ENCODE measurements at places on chromosomes 1 and 21. TPM values are rescaled to one million over a fixed set of nuclear protein-coding genes. Genes with fewer than 3 reads are reported as not detected.

The SV2A gene
- total RNA-seq, result 12.8 TPM

The KAZN gene
- 0.74 TPM for total RNA-seq

The PIK3R3 gene
- total RNA-seq, result 1.8 TPM

The SPTA1 gene
- total RNA-seq, result not detected

The CD2 gene
- total RNA-seq, result 291 TPM

The FOXD2 gene
- 0.04 TPM for total RNA-seq

The STPG1 gene
- 8.0 TPM for total RNA-seq

The HPDL gene
- total RNA-seq, result 53.0 TPM

The FAM72B gene
- total RNA-seq, result 24.6 TPM

The SLC2A1 gene
- 114 TPM for total RNA-seq

The FYB2 gene
- not detected for total RNA-seq

DNA sequence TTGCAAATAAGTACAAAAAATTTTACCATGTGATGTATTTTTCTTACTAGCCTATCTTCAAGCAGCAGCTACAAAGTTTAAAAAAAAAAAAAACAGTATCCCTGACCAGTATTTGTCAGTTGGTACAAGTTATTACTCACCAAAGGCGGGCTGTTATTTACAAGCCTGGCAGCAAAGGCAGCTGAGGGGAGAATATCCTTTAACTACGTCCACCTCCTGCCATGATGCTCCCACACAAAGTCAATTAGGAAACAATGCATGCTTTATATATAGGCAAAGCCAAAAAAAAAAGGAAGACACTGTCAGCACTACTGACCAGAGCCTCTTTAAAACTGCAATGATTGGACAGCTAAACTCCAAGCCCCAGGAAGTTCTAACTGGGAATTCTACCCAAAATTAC lies 13.7 kb downstream of the PSMA5 start:
- H3K27ac ChIP-seq, result no peak overlapping the region
- no peak overlapping the region for H3K4me3 ChIP-seq
- H3K36me3 ChIP-seq, result peaks cover 45% of the 10 kb centered on the region
- no peak for DNase-seq

- no peak overlapping the region for H3K27ac ChIP-seq
- no peak for DNase-seq
- H3K4me3 ChIP-seq, result no peak overlapping the region
Observed at GRCh38 chr1:18536915-18537314, 56.2 kb downstream of the KLHDC7A start.

DNA sequence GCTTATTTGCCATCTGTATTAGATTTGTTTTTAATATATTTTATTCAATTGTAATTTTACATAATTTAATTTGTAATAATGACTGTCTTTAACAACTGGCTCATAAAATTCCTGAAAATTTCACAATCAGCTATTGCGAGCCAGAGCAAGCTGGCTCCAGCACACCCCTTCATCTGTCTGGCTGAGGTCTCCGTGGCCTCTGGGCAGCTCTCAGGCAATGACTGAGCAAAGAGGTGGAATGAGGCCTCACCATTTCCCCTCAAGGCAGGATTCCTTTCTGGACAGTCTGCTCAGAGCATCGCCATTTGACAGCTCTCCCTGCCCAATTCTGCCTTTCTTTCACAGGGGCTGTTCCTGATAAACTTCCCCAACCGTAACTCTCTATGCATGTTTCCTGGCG lies 5.8 kb upstream of the KANK4 start:
- DNase-seq, result no peak
- peaks cover 19% of the 10 kb centered on the region for H3K27me3 ChIP-seq
- no peak overlapping the region for H3K4me3 ChIP-seq
- H3K27ac ChIP-seq, result no peak overlapping the region
- no peaks in the 10 kb centered on the region for H3K4me1 ChIP-seq

GRCh38 chr21:35619184-35619583 lies 441.1 kb downstream of the SETD4 start:
- no peaks in the 10 kb centered on the region for H3K36me3 ChIP-seq
- DNase-seq, result no peak
- no peaks in the 10 kb centered on the region for H3K27me3 ChIP-seq
- H3K27ac ChIP-seq, result no peak overlapping the region
- peaks cover 1% of the 10 kb centered on the region for H3K4me1 ChIP-seq
- H3K4me3 ChIP-seq, result no peak overlapping the region

DNA sequence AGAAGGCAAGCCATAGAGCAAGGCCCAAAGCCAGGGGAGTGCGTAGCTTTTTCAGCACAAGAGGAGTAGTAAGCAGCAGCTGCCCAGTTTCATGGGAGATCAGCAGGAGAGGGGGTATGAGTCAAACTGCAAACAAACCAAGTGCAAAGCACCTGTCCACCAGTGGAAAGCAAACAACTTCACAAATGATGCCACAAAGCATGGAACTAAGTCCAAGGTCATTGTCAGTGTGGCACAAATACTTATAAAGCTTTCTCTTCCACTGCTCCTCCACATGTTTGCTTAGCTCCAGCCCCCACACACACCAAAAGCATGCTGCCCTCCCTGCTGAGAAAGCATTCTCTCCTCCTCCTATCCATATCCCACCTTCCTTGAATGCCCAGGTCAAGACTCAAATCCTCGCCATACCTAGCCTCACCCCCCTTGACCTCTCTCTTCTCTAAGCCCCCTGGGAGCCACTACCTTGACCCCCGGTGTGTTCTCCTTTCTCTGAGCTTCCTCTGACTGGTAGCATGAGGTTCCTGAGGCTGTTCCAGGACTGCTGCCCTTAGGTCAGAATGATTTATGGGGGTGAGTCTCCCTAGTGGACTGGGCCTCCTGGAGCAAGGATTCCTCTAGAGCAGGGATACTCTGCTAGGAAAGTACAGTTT lies 70.4 kb downstream of the DMAP1 start:
- no peaks in the 10 kb centered on the region for H3K4me1 ChIP-seq
- H3K4me3 ChIP-seq, result no peak overlapping the region
- H3K27me3 ChIP-seq, result no peaks in the 10 kb centered on the region
- no peak for DNase-seq
- H3K36me3 ChIP-seq, result peaks cover 11% of the 10 kb centered on the region
- H3K27ac ChIP-seq, result no peak overlapping the region

GRCh38 chr1:115980998-115981993 lies 5.0 kb downstream of the SLC22A15 start:
- H3K27me3 ChIP-seq, result peaks cover 30% of the 10 kb centered on the region
- no peak overlapping the region for H3K4me3 ChIP-seq
- no peak for DNase-seq
- no peaks in the 10 kb centered on the region for H3K36me3 ChIP-seq

DNA sequence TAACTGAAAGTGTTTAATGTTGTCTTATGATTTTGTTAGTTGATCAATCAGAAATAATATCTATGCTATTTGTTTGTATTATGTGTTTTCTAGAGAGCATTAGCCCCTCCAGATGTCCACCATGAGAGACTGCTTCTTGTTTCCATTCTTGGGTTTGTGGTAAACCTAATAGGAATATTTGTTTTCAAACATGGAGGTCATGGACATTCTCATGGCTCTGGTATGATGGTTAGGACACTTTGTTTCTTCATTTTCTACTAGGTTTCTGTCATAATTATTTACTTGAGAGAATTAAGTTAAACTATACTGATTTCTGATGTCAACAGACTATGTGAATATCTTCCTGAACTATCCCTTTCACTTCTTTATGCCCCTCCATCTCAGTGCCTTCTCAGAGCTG lies 16.1 kb downstream of the SLC30A7 start:
- H3K4me1 ChIP-seq, result peaks cover 18% of the 10 kb centered on the region
- H3K4me3 ChIP-seq, result no peak overlapping the region
- DNase-seq, result no peak

DNA sequence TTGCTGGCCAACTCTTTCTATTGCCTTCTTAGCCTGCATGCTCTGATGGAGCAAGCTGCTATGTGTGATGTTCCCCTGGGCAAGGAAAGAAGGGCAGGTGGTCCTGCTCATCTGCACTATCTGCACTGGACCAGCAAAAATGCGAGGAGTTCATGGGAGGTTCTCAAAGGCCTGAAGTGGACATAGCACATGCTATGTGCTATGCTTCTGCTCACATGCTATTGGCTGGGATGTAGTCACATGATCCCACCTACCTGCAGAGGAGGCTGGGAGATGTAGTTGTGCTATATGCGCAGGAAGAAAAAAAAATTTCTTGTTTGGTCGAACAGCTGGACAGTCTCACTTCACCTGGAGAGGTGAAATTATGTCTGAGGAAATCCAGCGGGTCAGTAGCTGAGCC lies 587.7 kb downstream of the MATN1 start:
- no peak overlapping the region for H3K27ac ChIP-seq
- no peaks in the 10 kb centered on the region for H3K36me3 ChIP-seq
- no peak for DNase-seq
- peaks cover 5% of the 10 kb centered on the region for H3K27me3 ChIP-seq
- no peaks in the 10 kb centered on the region for H3K4me1 ChIP-seq

DNA sequence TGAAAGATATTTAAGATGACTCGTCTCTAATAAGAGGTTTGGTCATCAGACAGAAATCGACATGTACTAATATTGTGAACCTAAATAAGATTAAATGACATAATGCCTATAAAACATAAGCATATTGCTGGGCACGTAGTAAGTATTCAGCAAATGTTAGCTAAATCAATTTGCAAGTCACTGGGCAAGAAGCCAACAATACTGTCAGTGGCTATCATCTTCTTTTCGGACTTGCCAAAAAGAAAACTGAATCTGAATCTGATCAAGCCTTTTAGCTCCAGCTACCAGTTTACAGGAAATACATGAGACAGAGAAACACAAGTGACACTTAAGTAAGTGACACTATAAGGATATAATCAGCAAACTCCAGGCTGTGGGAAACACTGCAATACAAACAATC lies 46.0 kb downstream of the RPL5 start:
- no peaks in the 10 kb centered on the region for H3K27me3 ChIP-seq
- peak overlapping the region; percentile 82 for H3K27ac ChIP-seq
- H3K36me3 ChIP-seq, result peaks cover 21% of the 10 kb centered on the region
- H3K4me1 ChIP-seq, result peaks cover 15% of the 10 kb centered on the region
- peak overlapping the region; percentile 26 for H3K4me3 ChIP-seq

- no peak for DNase-seq
- peaks cover 63% of the 10 kb centered on the region for H3K4me1 ChIP-seq
- H3K36me3 ChIP-seq, result peaks cover 17% of the 10 kb centered on the region
- no peaks in the 10 kb centered on the region for H3K27me3 ChIP-seq
- peak overlapping the region; percentile 97 for H3K4me3 ChIP-seq
Observed at GRCh38 chr1:19484798-19485361, 459 bp downstream of the CAPZB start.

- no peaks in the 10 kb centered on the region for H3K27me3 ChIP-seq
- H3K36me3 ChIP-seq, result no peaks in the 10 kb centered on the region
- peak; percentile 17 for DNase-seq
Observed at GRCh38 chr1:53367503-53368313, 39.8 kb upstream of the LRP8 start.

DNA sequence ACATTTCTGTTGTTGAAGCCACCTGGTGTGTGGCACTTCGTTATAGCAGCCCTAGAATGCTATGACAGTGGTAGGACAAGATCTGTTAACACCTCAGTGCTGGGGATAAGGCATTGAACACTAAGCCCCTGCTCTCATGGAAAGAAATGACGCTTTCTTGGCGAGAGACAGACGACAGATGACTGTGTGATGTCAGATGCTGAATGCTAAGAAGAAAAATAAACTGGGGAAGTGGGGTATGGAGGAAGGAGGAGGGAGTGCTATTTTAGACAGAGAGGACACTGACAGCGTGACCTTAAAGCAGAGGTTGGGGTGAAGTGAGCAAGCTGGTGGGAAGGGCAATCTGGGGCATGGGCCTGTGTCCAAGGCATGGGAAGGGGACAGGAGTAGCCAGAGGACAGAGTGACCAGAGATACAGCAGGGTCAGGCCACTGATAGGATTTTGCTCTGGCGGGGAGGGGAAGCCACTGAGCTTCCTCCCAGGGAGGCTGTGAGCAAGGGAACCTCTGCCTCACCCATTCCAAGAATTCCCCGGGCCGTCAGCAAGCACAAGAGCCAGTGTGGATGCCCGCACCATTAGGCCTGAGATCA lies 15.2 kb downstream of the DOP1B start:
- no peaks in the 10 kb centered on the region for H3K27me3 ChIP-seq
- peaks cover 19% of the 10 kb centered on the region for H3K36me3 ChIP-seq
- no peak overlapping the region for H3K27ac ChIP-seq
- peaks cover 6% of the 10 kb centered on the region for H3K4me1 ChIP-seq
- DNase-seq, result no peak

DNA sequence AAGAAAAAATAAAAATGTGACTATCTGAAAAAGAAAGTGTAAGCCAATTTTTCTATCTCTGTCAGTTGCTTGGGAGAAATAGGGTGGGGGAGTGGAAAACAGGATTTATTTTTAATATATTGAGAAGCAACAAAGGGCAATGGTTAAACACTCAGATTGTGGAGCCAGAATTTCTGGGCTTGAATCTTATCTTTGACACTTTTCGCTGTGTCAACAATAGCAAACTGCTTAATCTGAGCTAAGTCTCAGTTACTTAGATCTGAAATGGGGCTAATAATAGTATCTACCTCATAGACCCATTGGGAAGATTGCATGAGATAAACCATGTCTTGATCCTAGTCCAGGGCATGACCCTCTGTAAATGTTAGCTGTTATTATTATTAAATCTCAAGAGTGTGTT lies 468.1 kb downstream of the ADGRL2 start:
- no peak overlapping the region for H3K27ac ChIP-seq
- H3K4me3 ChIP-seq, result no peak overlapping the region
- H3K27me3 ChIP-seq, result no peaks in the 10 kb centered on the region
- no peak for DNase-seq
- H3K36me3 ChIP-seq, result no peaks in the 10 kb centered on the region

GRCh38 chr1:243250102-243250501 lies 5.0 kb downstream of the CEP170 start:
- no peak for DNase-seq
- H3K4me1 ChIP-seq, result peaks cover 42% of the 10 kb centered on the region
- peaks cover 22% of the 10 kb centered on the region for H3K36me3 ChIP-seq
- H3K4me3 ChIP-seq, result no peak overlapping the region

DNA sequence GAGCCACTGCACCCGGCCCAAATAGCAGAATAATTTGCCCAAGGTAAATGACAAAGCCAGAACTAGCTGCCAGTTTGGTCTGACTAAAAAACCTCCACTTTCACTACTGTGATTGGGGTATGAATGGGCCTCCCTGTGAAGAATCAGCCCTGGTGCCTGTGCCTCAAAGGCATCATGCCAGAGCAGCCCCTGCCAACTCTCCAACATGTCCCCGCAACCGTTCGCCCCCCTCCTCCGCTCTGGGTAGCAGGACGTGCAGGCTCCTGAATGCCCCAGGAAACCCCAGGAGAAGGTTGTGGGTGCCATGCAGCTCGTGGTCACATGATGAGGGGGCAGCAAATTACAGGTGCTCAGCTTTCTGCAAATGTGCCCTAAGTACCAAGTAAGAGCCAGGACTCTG lies 14.6 kb upstream of the CNTN2 start:
- no peak for DNase-seq
- no peak overlapping the region for H3K27ac ChIP-seq
- H3K27me3 ChIP-seq, result no peaks in the 10 kb centered on the region
- H3K36me3 ChIP-seq, result no peaks in the 10 kb centered on the region
- H3K4me3 ChIP-seq, result no peak overlapping the region

GRCh38 chr1:25767437-25767770 lies 32.6 kb upstream of the SELENON start:
- H3K27me3 ChIP-seq, result no peaks in the 10 kb centered on the region
- peaks cover 57% of the 10 kb centered on the region for H3K4me1 ChIP-seq
- peaks cover 4% of the 10 kb centered on the region for H3K36me3 ChIP-seq
- H3K4me3 ChIP-seq, result no peak overlapping the region

GRCh38 chr1:147223740-147224615 lies 1.2 kb downstream of the FMO5 start:
- H3K4me1 ChIP-seq, result peaks cover 14% of the 10 kb centered on the region
- H3K36me3 ChIP-seq, result no peaks in the 10 kb centered on the region
- H3K4me3 ChIP-seq, result no peak overlapping the region
- no peak overlapping the region for H3K27ac ChIP-seq
